ENCODE measurements at places on chromosomes 16 and 17.

GRCh38 chr16:12096157-12096777, 119.7 kb downstream of the SNX29 start:
- no peak for DNase-seq

DNA sequence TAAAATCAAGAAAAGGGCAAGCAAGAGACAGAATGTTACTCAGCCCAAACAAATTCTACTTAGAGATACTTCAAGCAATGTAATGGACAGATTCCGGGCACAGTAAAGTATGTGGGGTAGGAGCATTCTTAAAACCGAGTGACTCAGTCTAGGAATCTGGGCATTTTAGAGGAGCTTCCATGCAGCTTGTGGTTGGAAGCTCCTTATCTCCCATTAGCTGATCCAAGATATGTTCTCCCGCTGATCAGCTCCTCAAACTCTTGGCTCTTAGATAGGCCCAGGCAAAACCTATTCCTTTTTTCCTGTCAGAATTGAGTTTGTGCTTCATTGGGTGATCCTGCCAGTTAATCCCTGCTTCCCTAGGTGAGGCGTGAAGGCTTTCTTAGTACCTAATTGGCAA, 303.3 kb downstream of the CEP112 start:
- DNase-seq = no peak

DNA sequence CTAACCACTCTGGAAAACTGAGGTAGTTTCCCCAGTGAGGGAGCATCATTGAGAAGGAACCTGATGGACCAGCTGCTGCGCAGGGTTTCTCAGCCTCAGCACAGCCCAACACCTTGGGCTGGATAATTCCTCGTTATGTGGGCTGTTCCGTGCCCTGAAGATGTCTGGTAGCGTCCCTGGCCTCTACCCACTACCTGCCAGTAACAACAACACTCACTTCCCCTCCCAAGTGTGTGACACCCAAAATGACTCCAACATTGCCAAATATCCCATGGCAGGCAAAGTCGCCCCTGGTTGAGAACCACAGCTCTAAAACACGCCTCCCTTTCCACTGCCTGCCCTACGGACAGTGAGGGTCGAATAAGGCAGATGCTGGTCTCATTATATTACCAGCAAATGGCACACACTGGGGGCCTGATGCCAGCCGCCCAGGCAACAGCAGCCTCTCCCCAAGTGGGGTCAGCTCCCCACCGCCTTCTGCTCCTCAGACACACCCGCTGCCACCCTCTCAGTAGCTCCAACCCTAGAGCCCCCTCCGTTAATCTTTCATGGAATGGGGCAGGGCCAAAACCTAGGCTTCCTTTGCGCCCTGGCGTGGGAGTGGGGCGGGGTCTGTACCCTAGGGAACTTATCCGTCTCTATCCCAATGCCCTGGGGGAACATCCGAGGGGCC, 1.0 kb downstream of the RHBDF2 start:
- DNase-seq = no peak

GRCh38 chr17:48491527-48492273, 39.1 kb downstream of the HOXB1 start:
- no peak for DNase-seq

GRCh38 chr16:87853411-87854052, 15.8 kb downstream of the SLC7A5 start:
- DNase-seq = no peak

GRCh38 chr17:38728290-38728831, 1.8 kb upstream of the CISD3 start:
- no peak for DNase-seq

GRCh38 chr16:54053891-54054820, 232.4 kb downstream of the IRX3 start:
- DNase-seq = peak; percentile 79
